Stimulated activated CD4-positive, alpha-beta T cell treated with anti-CD3 and anti-CD28 coated beads, Interleukin-15, amount 100 ng/mL, for 48 hours (primary cell): ENCODE measurements at places on chromosomes 4 and X.
A peak's percentile ranks its signal among the peaks of the same experiment; 100 is the strongest.

- no peak for DNase-seq
Measured at GRCh38 chr4:7559741-7560395, 125.1 kb upstream of the PSAPL1 start.

GRCh38 chr4:81164623-81165416 lies 50.2 kb downstream of the PRKG2 start:
- peak; percentile 2 for DNase-seq

GRCh38 chr4:152581536-152582160 lies 45.8 kb upstream of the FBXW7 start:
- DNase-seq, result no peak

GRCh38 chr4:123609829-123610228 lies 213.2 kb downstream of the SPRY1 start:
- DNase-seq, result no peak

DNA sequence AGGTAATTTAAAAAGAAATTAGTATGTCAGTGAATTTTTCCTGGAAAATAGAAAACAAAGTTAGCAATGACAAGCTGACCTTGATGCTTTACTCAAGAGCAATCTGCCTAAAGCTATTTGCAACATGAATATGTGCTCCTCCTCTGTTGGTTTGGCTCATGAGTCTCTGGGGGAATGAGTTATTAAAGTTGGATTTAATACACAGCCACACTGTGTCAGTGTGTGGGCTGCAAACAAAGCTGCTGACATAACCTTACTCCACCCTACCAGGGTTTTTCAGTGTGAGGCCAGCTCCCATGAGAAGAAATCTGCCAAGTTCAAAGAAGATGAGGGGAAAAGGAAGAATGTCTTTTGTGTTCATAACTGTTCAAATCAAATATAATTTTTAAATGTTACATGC lies 280.5 kb downstream of the TLL1 start:
- DNase-seq, result no peak

DNA sequence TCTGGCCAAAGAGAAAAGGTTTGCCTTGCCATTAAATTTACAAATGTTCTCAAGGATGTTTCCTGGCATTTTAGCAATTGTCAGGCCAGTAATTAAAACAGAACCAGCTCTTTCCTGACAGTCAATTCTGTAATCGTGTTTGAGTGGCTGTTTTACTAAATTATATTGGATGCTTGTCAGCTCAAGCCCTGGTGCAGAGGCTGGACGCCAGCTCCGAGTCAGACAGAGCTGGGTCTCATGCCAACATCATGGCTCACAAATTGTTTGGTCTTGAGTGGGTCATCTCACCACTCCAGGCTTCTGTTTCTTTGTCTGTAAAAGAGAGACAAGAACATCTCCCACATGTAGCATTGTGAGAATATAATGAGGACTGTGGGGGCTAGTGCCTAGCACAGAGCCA lies 190.3 kb upstream of the PSAPL1 start:
- no peak for DNase-seq

- no peak for DNase-seq
Measured at GRCh38 chr4:153151535-153152455, 52.4 kb upstream of the TRIM2 start.

DNA sequence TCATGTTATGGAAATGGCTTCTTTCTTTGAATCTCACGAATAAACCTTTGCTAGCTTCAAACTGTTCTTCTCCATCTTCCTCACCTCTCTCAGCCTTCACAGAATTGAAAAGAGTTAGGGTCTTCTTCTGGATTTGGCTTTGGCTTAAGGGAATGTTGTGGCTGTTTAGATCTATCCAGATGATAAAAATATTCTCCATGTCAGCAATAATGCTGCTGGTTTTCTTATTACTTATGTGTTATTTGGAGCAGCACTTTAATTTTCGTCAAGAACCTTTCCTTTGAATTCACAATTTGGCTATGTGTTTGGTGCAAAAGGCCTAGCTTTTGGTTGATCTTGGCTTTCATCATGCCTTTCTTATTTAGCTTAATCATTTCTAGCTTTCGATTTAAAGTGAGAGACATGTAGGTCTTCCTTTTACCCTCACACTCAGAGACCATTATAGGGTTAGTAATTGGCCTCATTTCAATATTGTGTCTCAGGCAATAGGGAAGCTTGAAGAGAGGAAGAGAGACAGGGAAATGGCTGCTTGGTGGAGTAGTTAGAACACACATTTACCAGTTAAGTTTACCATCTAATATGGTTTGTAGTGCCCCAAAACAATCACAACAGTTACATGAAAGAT lies 5.1 kb upstream of the ADAM29 start:
- no peak for DNase-seq

DNA sequence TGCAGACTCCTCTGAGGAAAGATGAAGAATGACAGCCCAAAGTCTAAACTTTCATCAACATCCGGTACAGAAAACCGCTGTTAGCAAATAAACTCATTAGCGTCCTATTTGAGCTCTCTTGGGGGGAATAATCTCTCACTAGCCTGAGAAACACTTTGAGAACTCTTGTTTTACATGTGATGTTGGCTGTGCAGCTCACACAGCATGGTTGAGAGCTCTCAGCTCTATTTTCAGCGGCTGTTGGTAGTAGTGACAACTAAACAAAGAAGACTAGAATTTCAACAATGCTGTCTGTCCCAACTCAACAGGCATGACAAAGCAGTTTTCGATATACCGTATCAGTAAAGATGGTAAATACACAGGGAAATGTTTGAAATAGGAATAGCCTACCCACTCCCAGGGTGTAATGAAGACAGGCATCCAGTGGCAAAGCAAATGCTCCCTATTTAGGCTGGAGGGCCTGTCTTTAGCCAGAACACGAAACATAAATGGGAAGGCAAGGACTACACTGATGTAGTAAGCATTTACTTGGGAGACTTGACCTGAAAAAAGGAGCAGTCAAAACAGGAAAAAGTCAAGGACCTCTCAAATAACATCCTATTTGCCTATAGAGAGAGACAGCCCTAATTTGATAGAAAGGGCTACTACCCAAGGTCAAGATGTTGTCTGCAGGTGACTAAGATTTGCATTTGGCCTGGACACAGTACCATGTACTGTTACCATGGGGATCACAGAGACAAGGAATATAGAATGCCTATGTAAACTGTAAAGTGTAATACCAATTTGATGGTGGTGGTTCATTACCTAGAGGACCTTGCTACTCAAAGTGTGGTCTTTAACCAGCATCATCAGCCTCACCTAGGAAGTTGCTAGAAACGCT lies 60.4 kb downstream of the PPEF2 start:
- no peak for DNase-seq

- no peak for DNase-seq
Measured at GRCh38 chr4:155712846-155713245, 46.0 kb upstream of the GUCY1B1 start.

- no peak for DNase-seq
Measured at GRCh38 chrX:78322863-78323262, 4.5 kb downstream of the CYSLTR1 start.

GRCh38 chr4:95387719-95388118 lies 161.1 kb downstream of the UNC5C start:
- DNase-seq, result no peak

DNA sequence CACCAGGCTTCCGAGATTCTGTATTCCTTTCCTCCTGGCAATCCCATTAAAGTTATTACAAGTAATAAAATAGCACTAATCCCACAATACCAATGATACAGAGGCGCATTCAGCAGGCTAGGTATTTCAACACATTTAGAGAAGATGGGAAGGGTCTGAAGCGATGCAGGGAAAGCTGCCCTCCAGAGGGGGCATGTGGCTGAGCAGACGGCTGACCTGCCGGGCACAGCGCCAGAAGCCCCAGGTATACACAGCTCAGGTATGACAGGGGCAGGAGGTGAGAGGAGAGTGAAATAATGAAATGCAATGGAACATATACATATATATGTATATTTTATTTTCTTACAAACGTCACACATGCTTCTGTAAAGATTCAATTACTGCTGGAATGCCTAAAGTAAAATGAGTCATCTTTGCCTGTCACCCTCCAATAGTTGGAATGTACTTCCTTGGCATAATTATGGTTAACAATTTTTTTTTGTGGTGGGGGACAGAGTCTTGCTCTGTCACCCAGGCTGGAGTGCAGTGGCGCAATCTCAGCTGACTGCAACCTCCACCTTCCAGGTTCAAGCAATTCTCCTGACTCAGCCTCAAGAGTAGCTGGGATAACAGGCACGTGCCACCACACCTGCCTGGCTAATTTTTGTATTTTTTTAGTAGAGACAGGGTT lies 21.3 kb upstream of the CDKN2AIP start:
- no peak for DNase-seq
